ENCODE measurements at places on chromosomes 1 and 21.
A peak's percentile ranks its signal among the peaks of the same experiment; 100 is the strongest.

- no peak for DNase-seq
These were observed 324.6 kb upstream of the CHRM3 start for GRCh38 chr1:239061770-239062169.

DNA sequence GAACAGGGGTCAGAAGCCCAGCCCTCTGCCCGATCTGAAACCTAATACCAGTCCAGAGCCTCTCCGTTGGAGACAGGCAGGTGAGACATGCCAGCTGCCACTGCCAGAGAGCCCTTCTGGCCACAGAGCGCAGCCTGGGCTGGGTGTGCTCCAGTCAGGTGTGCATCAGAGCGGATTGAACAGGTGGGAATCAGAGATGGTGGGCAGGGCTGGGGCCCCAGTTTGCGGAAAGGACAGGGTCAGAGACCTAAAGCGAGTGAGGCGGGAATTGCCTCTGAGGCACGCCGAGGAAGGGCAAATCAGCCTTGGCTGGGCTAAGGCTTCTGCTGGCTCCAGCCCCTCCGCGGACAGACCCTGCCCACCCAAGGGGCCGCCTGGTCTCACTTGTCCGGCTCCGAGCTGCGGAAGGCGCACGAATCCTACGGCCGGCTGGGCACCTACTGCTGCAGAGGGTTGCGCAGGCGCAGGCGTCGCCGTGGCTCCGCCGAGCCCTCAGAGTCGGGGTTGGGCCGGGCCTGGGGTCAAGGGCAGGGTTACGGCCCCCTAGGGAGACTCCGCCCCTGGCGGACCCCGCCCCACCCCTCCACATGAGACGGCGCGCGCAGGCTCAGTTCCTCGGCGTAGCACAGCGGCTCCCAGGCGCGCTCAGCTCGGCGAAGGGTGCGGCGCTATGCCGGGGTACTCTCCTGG, 10.3 kb downstream of the CPLANE2 start:
- no peak for DNase-seq

DNA sequence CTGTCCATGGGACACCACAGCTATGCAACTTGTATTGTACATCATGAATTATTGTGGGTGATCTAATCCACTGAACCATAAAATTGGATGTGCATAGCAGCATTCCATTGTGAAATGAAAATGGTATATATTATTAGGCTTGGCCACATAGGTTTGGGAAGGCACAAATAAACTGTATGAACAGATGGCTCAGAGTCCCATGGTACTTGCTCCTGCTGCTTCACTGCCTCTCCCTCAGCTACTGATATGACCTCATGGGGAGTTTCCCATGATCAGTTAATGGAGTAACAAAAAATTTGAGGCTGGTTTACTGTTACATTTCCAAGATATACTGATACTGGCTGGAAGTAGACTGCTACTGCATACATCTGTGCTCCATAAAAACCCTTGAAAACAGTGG, 152.7 kb upstream of the NEGR1 start:
- DNase-seq, result no peak

DNA sequence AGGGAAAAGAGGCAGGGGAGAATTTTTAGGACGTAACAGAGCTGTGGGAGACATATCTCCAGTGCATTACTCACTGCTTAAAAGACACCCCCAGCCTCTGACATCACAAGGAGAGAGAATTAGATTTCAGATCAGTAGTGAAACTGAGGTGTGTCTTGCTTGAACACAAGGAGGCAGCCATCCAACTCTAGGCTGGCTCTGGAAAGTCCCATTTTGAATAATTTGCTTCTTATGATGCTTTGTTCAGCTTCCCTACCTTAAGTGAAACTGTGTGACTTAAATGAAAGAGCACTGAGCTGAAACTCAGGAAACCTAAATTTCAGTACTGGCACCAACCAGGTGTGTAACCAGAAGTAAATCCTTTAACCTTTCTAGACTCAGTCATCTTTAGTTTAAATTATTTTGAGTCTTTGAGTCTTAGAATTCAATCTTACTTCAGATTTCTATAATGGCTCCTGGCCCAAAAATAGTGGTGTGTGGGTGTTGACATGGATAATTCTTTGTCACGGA, 251.6 kb upstream of the SGIP1 start:
- DNase-seq, result peak; percentile 36

DNA sequence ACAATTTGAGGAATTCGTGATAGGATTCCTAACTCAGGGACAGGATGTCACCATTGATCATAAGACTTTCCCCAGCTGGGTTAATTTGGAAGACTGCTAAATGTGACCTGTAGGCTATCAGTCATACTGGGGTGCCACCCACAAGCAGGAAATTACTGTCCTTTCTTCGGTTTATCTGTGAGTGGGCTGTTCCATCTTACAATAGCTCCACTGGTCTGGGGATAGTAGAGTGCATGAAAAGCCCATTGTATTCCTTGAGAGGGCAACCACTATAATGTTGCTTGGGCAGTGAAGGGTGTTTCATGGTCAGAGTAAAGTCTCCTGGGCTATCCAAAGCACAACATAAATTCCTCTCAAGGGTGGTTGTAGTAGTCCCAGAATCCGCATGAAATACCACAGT, 1523.0 kb upstream of the B3GALT2 start:
- no peak for DNase-seq

GRCh38 chr1:218351391-218352074, 6.4 kb downstream of the TGFB2 start:
- DNase-seq, result peak; percentile 12

DNA sequence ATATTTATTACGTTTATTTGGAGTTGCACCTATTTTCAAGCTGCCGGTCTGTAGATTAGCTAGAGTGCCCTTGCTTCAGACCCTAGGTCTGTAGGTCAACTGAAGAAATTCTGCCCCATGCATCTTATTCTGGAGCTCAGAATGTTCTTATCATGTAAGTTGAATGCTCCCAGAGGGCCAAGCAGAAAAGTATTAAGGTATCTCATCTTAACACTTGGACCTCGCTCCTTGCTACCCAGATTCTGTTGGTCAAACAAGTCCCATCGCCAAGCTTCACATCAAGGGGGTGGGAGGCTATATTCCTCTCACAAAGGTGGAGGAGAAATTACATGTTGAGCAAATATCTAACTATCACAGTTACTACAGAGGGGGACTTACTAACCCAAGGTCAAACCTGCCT, 187.7 kb downstream of the C1orf94 start:
- no peak for DNase-seq

GRCh38 chr21:31346256-31346821, 2.3 kb upstream of the TIAM1 start:
- no peak for DNase-seq

- no peak for DNase-seq
These were observed 64.6 kb upstream of the SPAG17 start for GRCh38 chr1:118249641-118250040.

DNA sequence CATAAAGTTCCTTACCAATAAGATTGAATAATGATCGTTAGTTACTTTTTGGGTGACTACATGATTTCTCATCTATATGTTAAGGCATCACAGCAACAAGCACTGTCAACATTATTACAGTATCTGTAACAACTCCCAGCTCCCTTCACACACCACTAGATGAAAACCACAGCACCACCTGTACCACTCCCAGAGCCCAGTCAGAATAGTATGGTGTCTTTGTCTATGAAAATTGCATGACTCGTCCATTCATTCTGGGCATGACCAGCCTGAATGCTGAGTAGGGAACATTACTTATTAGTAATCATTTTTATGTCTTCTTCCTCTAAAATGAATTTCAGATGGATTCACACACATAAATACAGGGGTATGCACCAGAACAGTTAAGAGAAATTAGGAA, 7.0 kb downstream of the OLFML2B start:
- no peak for DNase-seq

DNA sequence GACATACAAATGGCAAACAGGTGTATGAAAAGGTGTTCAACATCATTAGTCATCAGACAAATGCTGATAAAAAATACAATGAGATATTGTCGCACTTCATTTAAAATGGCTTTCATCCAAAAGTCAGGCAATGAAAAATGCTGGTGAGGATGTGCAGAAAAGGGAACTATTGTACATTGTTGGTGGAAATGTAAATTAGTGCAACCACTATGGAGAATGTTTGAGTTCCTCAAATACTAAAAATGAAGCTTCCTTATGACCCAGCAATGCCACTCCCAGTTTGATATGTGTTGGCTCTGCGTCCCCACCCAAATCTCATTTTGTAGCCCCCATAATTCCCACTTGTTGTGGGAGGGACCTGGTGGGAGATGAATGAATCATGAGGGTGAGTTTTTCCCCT, 309.7 kb upstream of the ZRANB2 start:
- DNase-seq, result no peak

DNA sequence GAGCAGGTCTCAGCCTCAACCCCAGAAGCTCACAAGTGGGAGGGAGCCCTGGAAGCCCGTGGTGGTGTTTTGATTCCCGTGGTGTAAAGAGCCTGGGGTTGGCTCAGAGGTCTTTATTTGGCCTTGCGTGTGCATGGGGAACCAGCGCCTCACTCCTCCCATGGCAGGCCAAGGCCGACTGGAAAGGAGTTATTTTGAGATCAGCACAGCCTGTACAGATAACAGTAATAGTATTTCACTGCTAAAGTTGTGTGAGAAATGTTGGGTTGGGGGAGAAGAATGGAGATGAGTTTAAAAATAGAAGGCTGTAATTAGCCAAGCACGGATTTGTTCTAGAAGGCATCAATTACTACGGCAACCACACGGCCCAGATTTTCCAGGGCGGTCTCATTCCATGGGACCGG, 186.5 kb downstream of the DYRK1A start:
- DNase-seq, result no peak

DNA sequence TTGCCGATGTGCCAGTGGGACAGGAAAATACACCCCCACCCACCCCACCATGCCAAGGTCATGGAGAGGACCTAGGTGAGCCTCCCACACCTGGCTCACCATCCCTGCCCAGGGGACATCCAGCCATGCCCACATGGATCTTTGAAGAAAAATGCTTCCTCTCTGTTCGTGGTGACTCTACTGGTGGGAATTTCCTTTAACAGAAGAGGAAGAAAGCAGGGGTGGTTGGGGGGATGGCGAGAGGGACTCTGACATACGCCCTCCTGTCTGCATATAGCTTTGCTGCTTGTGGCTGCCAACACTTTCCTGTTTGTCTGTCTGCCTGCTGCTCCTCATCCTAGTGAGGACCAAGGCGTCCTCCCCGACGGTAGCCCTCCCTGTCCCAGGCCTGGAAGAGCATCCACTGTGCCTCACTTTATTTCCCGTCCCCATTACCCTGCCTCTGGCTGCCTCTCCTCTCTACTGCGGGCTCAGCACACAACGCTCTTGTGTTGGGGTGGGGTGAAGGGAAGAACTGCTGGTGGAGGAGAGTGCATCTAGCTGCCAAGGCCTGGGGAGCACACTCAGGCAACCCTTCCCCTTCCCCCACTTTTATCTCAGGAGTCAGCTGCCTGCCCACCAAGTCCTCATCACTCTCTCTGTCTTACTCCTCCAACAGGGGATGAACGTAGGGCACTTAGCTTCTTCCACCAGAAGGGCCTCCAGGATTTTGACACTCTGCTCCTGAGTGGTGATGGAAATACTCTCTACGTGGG, 2.5 kb downstream of the SEMA4A start:
- no peak for DNase-seq

DNA sequence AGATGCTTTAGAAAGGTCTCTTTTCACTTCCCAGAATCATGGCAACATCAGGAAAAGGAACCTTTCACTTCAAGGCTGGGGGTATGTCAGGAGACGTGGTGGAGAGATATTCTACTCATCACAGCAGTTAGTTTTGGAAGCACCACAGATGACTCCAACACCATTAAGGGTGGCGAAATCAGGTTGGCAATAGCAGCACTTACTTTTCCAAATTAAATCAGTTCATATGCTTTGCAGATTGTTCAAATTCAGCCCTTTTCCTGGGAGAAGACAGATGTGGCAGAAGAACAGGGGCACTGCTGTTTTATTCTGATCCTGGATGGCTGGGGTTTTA, 79.0 kb downstream of the RUNX1 start:
- no peak for DNase-seq

DNA sequence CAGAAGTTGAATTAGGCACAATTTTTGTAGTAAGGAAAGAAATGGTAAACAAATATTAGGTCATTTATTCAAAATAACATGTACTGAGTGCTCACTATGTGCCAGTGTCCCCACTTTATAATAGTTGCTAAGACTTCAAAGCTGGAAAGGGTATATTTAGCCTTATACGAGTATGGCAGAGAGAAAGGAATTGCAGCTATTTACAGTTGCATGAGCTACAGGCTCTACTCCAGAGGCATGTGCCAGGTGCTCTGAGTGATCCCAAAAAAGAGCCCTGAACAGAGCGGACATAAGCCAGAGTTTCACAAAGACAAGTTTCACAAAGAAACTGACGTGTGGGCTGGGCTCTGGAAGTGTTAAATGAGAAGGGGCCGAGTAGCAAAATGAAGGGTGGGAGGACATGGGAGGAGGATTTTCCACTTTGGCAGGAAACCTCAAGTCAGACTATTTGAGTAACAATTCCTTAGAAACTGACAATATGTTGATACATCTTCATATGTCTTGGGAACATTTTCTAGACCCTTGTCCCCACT, 40.9 kb downstream of the FASLG start:
- no peak for DNase-seq

DNA sequence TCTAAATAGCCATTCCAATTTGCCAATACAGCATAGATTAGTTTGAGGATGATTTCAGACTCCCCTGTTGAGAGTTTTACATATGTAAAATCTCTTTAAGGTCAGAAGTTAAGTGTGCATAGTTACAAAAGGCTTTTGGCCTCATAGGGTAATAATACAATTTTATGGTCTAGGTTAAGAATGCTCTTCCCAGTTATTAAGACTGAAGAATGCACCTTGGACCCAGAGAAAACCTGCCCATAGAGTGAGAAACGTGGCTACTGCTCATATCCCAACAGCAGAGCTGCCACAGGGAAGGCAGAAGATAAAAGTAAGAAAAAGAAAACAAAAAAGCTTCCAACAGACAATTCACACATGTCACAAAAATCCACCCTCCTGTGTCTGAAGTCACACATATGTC, 255.9 kb downstream of the LMO4 start:
- DNase-seq, result no peak

GRCh38 chr1:10520497-10520896, 45.7 kb downstream of the PEX14 start:
- DNase-seq, result no peak

- no peak for DNase-seq
These were observed 32.9 kb downstream of the WNT4 start for GRCh38 chr1:22110016-22110415.

- DNase-seq, result no peak
These were observed 63.5 kb downstream of the MORN1 start for GRCh38 chr1:2327841-2328240.

DNA sequence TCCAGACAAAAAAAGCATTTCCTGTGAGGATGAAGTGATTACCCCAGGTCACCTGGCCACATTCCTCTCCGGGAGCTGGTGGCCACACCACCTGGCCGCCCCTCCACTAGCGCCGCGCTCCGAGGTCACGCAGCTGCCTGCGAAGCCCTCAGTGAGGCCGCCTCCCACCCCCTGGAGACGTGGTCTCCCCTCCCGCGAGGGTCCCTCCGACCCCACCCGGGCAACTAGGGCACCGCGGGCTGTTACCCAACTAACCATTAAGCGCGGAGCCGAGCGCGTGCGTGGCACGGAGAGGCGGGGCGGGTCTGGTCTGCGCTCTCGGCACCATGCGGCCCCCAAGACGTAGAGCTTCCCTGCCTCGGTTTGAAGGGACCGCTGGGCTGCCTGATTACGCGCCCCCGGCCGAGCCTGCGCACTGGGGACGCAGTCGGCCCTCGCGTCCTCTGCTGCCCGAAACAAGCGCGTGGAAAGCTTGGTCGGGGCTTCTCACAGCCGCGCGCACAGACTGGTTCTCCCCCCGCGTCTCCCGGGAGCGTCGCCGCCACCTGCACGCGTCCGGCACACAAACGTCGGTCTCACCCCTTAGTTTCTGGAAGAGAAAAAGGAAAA, 106.5 kb downstream of the SLC16A1 start:
- no peak for DNase-seq
